ENCODE measurements at places on chromosomes 12 and 14.
A peak's percentile ranks its signal among the peaks of the same experiment; 100 is the strongest.

DNA sequence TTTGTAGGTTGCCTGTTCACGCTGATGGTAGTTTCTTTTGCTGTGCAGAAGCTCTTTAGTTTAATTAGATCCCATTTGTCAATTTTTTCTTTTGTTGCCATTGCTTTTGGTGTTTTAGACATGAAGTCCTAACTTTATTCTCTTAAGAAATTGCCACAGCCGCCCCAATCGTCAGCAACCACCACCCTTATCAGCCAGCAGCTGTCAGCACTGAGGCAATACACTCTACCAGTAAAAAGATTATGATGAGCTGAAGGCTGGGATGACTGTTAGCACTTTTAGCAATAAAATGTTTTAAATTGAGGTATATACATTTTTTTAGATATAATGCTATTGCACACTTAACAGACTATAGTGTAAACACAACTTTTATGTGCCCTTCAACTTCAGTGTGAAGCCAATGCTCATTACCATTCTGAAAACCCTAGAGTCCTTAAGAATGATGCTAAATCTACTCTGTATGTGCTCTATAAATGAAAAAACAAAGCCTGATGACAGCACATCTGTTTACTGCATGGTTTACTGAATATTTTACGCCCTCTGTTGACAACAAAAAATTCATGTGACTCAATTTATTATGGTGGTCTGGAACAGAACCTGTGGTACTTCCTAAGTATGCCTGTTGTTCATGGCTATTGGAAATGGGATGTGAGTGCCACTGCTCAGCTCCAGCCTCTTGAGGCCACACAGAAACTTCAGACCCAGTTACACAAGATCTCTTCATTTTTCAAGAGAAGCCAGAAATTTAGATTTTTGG, 197.4 kb downstream of the DUSP6 start:
- no peak for DNase-seq

DNA sequence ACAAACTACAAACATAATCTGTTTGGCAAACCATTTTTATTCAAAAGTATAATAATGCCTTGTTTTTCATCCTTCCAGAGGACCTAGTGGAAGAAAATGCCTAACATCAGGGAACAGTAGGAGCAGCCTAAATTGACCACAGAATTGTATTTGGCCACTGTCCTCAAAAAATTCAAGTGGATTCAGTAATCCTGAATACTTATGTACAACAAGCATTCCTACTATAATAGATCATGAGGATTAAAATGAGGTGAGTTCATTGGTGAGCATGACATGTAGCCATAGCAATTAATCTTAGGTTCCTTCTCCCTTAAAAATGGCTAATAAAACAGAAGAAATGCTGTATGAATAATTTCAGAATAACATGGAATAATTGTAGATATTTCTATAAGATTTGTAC, 209.3 kb downstream of the DAD1 start:
- DNase-seq, result no peak

- DNase-seq, result peak; percentile 84
Measured at GRCh38 chr14:89303456-89304435, 113.3 kb downstream of the FOXN3 start.

GRCh38 chr12:25332143-25332542, 81.4 kb upstream of the KRAS start:
- no peak for DNase-seq

DNA sequence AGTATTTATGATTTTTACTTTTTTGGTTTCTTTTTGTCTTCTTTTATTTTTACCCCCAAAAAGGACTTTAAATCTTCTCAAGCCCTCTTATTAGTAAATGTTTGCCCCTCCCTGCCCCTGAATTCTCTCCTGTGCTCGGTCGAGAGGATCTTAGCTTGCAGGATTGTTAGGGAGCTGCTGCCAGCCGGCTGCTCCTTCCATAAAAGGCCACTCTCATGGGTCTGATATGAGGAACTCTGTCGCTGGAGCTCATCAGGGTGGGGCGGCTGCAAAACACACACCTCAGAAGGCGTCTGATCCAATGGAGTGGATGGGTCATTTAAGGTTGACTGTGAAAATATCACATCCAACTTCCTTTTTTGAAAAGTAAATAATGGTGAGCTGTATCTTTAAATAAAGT, 8.5 kb downstream of the LTBR start:
- no peak for DNase-seq

DNA sequence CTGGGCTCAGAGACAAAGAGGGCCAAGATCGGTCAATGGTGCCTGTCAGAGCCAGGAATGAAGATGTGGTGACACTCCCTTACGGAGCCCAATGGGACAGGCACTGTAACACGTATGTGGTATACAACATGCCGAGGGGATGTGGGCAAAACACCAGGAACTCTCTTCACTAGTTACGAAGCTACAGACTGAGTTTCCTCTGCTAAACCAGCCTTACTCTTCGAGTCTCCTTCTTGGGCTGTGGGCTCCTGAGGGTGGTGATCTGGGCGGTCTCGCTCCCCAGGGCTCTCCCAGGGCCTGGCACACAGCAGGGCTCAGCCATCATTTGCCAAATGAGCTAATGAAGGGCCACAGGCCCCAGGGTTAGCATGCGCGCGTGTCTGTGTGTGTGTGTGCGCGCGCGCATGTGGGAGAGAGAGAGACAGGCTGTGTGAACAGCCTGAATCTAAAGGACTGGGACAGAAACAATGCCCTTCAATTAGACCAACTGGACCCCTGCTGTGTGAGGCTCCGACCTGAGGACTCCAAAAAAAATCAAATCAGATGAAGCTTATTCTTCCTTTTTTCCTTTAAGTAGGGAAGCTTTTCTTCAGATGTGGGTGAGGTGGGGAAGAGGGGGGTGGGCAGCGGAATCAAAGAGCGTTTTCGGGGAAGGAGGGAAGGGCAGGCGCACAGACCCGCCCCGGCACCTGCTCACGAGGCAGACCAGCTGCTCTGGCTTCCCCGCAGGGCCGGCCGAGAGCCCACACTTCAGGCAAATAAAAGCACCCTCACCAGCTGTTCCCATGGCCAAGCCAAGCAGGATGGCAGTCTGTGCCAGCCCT, 42.5 kb downstream of the CCDC88C start:
- no peak for DNase-seq

DNA sequence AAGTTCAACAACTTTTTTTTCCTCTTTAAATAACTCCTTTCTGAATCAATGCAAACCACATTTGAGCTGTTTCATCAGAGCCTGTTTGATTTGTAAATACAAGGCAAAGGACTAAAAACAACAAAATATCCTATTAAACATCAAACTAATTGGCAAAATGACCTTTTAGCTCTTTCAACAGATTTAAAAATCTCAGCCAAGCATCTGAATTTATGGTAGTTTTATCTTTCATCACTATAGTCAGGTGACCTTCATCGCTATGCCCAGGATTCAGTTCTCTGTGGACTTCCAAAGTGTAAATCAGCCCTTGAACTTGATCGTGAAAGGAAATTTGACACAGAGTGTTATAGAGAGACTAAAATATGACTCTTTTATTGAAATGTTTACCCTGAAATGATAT, 1554.5 kb upstream of the FLRT2 start:
- DNase-seq, result no peak

DNA sequence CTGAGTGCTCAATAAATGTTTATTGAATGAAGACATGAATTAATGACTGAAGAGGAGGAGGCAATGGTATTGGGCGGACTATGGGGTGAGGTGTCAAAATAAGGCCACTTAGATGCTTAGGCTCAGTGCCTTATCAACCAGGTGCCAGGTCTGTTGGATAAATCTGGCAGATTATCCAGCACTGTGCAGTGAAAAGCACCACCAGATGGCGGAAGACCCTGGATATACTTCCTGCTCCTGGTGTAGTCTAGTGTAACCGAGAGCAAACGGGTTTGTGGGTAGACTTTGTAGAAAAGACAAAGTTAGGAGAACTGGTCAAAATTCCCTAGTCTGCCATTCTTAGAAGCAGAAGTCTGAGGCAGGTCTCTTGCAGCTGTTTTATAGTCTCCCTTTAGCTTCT, 306.3 kb downstream of the ATP23 start:
- no peak for DNase-seq

GRCh38 chr14:29896354-29896821, 31.3 kb downstream of the PRKD1 start:
- DNase-seq, result no peak

DNA sequence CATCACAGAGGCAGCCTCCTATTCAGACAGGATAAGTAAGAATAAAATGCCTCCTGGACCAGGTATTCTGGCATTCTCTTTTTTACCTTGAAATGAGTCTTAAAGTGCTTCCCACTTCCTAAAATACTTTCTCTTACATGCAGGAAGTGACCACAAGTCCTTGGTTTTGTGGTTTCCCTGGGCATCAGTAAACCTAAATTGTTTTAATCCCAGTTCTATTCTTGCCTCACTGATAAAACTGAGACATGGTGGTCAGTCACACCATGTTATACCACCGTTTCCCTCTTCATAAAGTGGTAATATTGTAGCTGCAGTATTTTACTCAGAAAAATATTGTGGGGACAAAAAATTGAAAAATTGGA, 1.2 kb upstream of the SALL2 start:
- DNase-seq, result no peak

- DNase-seq, result peak; percentile 80
Measured at GRCh38 chr14:24806061-24806678, 172.2 kb upstream of the GZMB start.

DNA sequence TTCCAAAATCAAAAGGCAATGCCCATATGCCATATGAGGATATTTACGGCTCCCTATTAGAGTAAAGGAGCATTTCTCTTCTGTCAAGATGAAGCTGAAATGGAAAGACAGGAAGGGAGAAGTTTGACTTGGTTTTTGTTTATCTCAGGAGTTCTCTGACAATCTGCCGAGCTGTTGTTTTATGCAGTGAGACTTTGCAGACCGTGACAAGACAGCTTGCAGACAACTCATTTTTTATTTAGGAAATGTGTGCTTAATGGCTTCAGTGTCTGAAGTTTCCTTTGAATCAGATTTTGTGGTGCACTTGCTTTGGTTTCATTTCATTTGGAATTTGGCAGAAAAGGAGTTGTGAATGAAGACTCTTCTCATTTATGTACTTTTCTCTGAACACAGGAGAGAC, 145.4 kb downstream of the C12orf50 start:
- DNase-seq, result no peak

DNA sequence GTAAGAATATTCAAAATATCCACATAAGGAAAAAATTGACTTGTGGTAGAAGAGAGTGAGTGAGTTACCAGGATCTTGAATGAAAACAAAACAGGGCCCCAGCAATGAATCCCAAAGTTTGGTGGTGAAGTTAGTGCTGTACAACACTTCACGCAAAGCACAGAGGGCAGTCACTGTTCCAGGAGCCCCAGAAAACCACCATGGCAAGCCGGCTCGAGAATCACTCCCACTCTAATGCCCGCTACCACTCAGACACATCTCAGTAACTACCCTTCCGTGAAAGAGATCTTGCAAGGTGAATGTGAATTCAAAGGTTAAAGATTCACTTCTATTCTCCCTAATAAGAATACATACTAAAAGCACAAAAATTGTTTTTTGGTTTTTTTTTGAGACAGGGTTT, 30.1 kb downstream of the CLIP1 start:
- no peak for DNase-seq

GRCh38 chr14:61644834-61645233, 50.5 kb upstream of the HIF1A start:
- no peak for DNase-seq

- no peak for DNase-seq
Measured at GRCh38 chr14:59358102-59358501, 107.1 kb downstream of the GPR135 start.

GRCh38 chr12:26622601-26623000, 210.4 kb downstream of the ITPR2 start:
- no peak for DNase-seq

GRCh38 chr14:45361727-45362126, 108.7 kb upstream of the MIS18BP1 start:
- DNase-seq, result no peak

GRCh38 chr12:124758266-124759220, 105.1 kb downstream of the SCARB1 start:
- DNase-seq, result no peak

Data from right forelimb (tissue), 1 donor.